ENCODE measurements at places on chromosomes 12 and 14. TPM values are rescaled to one million over a fixed set of nuclear protein-coding genes. Genes with fewer than 3 reads are reported as not detected.

Gene SDSL
- total RNA-seq = 1.6 TPM

Gene C14orf132
- 72.5 TPM for total RNA-seq

- DNase-seq = no peak
These were observed 87.1 kb downstream of the ATP2B1 start for GRCh38 chr12:89621521-89621920.

Gene GPR84
- 0.16 TPM for total RNA-seq

Gene GDF3
- total RNA-seq = not detected

GRCh38 chr12:49019443-49020324, 1.1 kb upstream of the PRKAG1 start:
- no peak for DNase-seq
